ENCODE measurements at places on chromosomes 6 and 20. TPM values are rescaled to one million over a fixed set of nuclear protein-coding genes. Genes with fewer than 3 reads are reported as not detected.

GRCh38 chr20:62780696-62781095 lies 15.6 kb upstream of the MRGBP start:
- ATAC-seq = no peak

- no peak for ATAC-seq
Observed at GRCh38 chr6:32060966-32061655, 22.9 kb downstream of the CYP21A2 start.

- no peak for ATAC-seq
Observed at GRCh38 chr20:4552075-4552640, 169.6 kb upstream of the PRND start.

- no peak for ATAC-seq
Observed at GRCh38 chr6:2796861-2797260, 31.7 kb downstream of the WRNIP1 start.

- no peak for ATAC-seq
Observed at GRCh38 chr20:2838170-2838797, 2.2 kb downstream of the PCED1A start.

DNA sequence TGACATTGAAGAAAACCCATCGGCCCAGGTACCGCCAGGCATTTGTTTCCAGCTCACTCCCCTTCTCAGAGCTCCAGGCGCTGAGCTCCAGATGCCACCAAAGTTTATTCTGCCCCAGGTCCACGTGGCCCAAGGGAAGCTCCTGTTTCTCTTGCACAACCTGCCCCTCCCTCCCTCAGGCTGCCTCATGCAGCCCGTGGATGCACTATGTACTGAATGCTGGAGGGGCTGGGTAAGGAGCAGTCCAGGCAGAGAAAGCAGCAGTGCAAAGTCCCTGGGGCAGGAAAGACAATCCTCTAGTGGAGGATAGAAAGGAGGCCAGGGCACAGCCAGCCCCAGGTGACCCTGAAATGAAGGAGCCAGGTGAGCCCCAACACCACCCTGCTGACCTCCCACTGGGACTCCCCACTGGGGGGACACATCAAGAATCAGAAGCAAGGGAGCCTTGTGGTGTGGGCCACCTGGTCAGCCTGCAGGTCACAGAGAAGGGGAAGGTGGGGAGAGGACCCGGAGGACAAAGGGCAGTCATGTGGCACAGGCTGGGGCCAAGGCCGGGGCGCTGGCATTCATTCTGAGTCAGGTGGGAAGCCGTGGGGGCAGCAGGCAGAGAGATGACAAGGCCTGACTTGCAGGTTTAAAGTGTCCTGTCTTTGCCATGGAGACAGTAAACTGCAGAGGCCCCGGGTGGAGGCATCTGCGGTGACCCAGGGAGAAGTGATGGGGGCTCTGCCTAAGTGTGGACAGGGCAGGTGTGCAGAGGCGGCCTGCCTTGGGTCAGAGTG lies 230.1 kb downstream of the PREX1 start:
- ATAC-seq = no peak

DNA sequence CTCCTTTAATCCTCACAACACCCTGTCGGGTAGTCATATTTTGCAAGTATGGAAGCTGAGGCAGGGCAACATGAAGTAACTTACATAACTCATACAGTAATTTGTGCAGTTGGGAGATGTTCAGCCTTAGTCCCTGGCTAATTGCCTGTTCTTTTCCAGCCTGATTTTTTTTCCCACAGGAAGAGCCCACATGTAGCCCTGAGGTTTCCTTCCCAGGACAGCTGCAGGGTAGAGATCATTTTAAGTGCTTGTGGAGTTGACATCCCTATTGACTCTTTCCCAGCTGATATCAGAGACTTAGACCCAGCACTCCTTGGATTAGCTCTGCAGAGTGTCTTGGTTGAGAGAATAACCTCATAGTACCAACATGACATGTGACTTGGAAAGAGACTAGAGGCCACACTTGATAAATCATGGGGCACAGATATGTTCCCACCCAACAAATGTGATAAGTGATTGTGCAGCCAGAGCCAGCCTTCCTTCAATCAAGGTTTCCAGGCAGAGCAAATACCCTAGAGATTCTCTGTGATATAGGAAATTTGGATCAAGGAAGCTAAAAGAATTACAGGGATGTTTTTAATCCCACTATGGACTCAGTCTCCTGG lies 5.0 kb upstream of the BTN2A1 start:
- no peak for ATAC-seq

- no peak for ATAC-seq
Observed at GRCh38 chr6:68502946-68503345, 132.1 kb upstream of the ADGRB3 start.

- no peak for ATAC-seq
Observed at GRCh38 chr6:2077826-2078225, 167.6 kb downstream of the GMDS start.

DNA sequence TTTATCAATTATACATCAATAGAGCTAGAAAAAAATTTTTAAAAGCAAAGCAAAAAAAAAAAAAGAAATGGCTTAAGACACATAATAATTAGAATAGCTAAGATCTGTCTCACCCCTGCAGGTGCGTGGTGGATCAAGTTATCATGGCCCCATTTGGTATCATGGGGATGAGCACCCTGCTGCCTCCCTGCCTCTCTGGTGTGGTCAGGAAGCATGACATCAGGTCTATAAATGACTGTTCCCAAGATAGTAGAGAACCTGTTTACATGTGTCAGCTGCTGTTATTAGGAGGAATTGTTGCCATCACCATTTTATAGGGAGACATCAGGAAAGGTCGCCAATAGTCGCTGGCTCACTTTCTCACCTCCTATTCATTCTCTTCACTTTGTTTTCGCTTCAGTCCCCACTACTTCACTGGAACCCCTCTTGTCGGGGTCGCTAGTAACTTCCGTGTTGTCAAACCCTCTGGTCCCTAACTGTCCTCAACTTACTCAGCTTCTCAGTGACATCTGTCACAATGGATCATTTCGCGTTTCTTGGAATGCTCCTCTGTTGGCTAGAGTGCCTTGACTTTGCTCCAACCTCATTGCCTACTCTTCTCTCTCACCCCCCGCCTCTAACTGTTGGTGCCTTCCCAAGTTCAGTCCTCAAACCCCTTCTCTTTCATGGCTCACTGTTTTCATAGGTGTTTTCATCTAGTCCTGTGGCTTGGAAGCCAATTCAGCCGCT lies 4.7 kb downstream of the DNTTIP1 start:
- ATAC-seq = no peak

DNA sequence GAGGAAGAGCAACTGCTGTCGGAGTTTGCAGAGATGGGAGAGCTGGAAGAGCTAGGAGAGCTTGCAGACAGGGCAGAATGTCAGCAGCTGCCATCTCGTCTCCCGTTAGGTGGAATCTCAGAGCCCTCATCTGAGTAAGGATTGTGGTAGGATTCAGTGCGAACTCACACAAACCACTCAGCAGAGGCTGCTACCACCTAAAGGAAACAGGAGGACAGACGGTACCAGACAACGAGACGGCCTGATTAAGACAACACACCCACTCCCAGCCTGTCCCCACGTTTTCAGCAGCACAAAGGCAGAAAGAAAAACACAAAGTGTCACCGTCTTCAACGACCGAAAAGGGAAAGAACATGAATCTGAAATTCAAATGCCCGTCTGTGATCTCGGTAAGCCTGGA lies 4.1 kb downstream of the LEMD2 start:
- no peak for ATAC-seq

DNA sequence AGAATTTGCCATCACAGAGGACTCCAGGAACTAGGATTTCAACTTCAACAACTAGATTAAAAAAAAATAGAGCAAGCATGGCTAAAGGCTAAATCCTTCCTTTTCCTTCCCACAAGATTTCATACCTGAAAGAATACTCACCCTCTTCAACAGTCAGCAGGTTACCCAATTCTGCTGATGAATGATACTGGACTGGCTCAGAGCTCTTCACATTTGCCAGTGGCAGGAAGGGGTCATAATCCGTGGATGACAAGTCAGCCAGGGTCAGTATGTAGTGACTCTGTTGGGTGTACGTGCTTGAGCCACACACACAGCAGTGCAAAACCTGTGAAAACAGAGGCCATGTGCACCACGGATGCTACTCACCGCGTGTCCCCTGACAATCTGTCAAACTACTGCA lies 152.9 kb downstream of the INSM1 start:
- ATAC-seq = no peak

- no peak for ATAC-seq
Observed at GRCh38 chr6:314377-314776, 22.1 kb downstream of the DUSP22 start.

DNA sequence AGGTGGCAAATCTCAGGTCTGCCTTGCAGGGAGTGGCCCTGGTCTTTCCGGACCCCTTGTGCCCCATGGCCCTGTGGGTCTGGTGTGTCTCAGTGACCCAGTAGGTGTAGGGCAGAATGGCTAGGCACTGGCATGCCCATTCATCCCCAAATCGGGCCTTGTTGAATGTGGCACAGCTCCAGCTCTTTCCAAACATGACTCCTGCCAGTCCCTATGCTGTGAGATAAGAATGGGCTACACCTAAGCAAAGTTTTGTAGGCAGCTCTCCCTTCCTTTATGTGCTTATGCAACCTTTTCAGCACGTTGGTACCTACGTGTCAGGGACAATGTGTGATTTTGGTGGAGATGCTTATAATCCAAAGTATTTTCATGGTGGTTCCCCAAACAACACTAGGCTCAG lies 33.9 kb downstream of the FOXO3 start:
- ATAC-seq = no peak

- ATAC-seq = peak; percentile 65
Observed at GRCh38 chr6:107561306-107561705, 71.4 kb downstream of the SOBP start.

DNA sequence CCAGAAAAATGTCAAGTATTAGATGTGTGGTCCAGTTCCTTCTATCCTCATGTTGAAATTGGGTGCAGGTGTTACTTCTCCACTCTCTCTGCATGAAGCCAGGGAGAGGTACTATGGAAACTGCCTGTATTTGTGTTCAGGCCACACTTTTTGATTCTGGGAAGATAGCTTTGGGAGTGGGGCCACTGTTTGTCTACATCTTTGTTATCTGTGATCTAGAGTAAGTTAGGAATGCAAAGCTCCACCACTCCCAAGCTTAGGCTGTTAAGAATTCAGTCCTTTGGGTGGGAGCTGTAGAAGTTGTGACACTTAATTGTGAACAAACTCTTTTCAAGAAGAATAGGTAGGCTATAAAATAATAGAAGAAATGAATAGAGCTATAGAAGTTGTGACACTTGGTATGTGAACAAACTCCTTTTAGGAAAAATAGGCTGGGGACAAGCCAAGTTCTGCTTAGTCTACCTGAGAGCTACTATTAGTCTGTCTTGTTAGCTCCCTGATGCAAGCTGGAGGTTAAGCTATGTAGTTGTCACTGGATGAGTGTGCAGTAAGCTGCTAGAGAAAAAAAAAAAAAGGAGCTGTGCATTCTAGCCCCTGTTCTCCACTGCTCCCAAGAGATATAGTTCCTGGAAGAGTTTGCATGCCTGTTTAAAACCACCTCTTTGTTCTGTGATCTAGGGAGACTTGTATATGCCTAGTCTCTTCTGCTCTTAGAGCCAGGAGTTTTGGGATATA lies 7.1 kb upstream of the GFRAL start:
- no peak for ATAC-seq

- no peak for ATAC-seq
Observed at GRCh38 chr6:829656-830055, 136.7 kb upstream of the EXOC2 start.

- ATAC-seq = no peak
Observed at GRCh38 chr6:48978016-48978415, 485.0 kb downstream of the MMUT start.

GRCh38 chr6:143952060-143952778 lies 55.8 kb downstream of the PLAGL1 start:
- no peak for ATAC-seq

- ATAC-seq = no peak
Observed at GRCh38 chr6:159525445-159526025, 167.5 kb downstream of the SOD2 start.

- ATAC-seq = no peak
Observed at GRCh38 chr6:132489376-132489775, 23.5 kb downstream of the STX7 start.

GRCh38 chr6:110822249-110822648 lies 7.0 kb upstream of the CDK19 start:
- peak; percentile 44 for ATAC-seq

- no peak for ATAC-seq
Observed at GRCh38 chr20:58102744-58103516, 125.5 kb downstream of the ANKRD60 start.

GRCh38 chr6:43865932-43866645 lies 96.1 kb downstream of the VEGFA start:
- ATAC-seq = no peak

The ZBTB9 gene
- 3.0 TPM for total RNA-seq

The LAMA4 gene
- total RNA-seq = 275 TPM

The DZANK1 gene
- total RNA-seq = 1.4 TPM

The TRAM2 gene
- total RNA-seq = 26.7 TPM

The GGTLC1 gene
- total RNA-seq = not detected

The POPDC3 gene
- total RNA-seq = not detected

The RGS17 gene
- not detected for total RNA-seq

The SLC26A8 gene
- total RNA-seq = not detected

The GABRR1 gene
- total RNA-seq = 0.31 TPM

The ZNF512B gene
- 9.0 TPM for total RNA-seq

All from gastroesophageal sphincter (tissue), 4 donors.